ENCODE measurements at places on chromosomes 4 and X.

DNA sequence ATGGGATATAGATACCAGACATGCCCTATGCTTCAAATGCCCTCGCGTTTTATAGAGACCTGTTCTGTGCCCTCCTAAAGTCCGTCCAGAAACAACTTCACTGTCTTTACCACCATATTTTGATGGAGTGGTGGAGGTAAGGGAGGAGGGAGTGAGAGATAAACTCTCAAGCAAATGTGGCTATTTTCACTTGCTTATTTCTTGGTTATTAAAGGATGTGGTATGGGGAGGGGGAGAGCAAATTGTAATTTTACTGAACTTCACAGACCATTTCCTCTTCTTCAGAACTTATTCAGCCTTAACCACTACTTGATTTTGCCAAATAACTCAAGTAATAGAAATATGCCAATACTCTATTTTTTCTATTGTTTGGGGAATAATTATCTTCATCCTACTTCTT is 31.5 kb downstream of the GPR174 start:
- no peak for DNase-seq

GRCh38 chr4:101969965-101970364 is 179.4 kb downstream of the BANK1 start:
- no peak for DNase-seq

DNA sequence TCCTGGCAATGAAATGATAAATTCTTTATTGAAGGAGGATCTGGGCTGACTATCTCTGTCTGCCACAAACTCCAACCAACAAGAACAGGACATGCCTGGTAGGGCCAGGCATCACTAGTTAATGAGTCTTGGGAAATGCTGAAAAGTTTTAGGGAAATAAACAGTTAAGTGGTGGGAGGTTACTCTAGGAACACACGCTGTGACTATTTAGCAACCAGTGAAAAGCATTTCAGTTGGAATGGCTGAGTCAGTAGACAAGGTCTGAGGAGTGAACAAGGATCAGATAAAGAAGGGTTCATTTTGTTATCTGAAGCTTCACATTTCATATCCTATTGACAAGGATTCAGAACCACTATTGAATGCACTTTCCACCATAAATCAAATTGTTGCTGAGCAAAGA is 394.9 kb upstream of the BOD1L1 start:
- no peak for DNase-seq

DNA sequence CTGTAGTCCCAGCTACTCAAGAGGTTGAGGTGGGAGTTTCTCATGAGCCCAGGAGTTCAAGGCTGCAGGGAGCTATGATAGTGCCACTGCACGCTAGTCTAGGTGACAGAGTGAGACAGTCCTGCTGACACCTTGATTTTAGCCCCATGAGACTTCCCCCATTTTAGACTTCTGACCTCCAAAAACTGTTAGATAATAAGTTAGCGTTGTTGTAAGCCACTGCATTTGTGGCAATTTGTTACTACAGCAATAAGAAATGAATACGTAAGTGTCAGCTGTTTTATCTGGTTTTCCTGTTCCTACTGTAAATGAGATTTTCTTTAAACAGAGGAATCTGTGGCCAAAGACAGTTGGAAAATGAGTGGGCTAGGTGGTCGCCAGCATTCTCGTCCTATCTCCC is 83.9 kb downstream of the ARHGAP10 start:
- no peak for DNase-seq

- no peak for DNase-seq
Measured at GRCh38 chrX:133880032-133880443, 105.4 kb downstream of the GPC3 start.

DNA sequence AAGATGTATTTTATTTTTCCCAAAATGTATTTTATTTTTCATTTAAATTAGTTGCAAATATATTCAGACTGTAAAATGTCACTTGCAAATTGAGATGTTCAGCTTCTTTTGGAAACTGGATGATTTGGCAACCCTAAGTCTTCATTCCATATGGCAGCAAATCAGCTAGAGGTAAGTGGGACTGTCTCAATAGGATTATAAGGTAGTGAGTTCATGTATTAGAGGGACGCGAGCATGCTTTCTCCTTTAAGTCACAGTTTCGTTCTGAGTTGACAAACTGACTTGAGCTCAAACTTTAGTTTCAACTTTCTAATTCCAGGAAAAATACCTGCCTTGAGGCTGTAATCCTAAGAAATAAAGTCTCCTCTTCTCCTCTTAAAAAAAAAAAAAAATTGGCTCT is 44.2 kb upstream of the TMEM131L start:
- no peak for DNase-seq

DNA sequence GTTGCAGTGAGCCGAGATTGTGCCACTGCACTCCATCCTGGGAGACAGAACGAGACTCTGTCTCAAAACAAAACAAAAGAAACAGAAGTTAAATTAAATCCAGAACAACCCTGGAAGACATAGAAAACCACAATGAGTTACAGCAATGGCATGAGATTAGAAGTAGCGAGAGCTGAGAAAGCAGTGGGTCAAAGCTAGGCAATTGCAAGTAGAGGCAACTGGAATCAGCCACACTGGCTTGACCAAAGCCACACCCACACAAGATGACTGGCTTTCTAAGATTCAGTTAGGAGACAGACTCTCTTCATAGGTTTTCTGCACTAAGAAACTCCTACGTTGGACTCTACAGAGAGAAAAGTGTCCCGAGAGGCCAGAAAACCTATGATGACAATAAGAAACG is 443.0 kb downstream of the GPM6A start:
- no peak for DNase-seq

- DNase-seq = no peak
Measured at GRCh38 chr4:94582517-94582916, 130.8 kb downstream of the PDLIM5 start.

DNA sequence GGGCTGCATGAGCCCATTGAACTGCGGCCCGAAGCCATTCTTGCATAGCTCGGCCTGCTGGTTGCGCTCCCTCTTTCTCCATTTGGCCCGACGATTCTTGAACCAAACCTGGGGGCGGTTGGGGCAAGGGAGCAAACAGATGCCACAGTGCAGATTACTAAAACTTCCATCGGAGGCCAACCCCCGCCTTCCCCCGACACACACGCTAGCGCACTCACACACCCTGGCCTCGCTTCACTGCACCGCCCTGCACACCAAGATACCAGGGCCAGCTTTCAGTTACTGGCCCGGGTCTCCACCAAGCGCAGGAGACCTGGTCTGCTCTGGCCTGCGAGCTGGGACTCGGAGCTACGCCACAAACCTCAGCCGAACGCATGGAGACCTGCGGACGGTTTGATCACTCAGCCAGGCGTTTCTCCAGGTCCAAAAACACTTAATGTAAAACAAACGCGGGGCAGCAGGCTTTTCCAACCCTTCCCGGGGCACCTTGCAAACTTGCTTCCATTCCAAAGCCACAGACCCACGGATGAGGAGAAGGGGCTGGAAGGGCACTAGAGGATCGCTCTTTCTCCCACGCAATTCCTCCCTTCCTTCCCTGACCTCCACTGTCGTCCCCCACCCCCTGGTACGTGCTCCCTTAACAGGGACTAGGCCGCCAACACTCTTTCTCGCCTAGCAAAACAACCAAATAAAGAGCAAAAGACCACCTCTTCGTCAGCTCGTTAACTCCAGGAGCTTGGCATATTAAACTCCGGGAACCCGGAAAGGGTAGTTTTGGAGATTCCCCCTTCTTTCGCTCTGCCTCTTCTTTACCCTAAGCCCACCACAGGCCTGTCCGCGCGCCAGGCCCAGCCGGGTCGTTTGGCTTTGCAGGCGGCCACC is 4.1 kb downstream of the PITX2 start:
- no peak for DNase-seq

DNA sequence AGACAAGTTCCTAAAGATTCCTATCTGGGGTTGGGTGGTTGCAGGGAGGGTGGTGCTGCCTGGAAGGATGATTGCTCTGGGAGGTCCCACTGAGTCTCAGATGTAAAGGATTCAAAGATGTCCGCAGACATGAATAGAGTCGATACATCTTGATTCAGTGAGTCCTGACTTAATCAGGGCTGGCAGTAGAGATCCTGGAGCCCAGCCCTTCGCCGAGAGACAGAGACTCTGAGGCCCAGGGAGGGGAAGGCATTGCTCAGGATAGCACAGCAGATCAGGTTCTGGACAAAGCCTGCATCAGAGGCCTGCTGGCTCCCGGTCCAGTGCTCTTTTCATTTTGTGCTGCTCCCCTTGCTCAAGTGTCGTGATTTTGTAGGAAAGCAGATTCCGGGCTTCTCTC is 21.7 kb downstream of the PJA1 start:
- no peak for DNase-seq

- DNase-seq = no peak
Measured at GRCh38 chr4:163414275-163414674, 59.3 kb downstream of the TKTL2 start.

DNA sequence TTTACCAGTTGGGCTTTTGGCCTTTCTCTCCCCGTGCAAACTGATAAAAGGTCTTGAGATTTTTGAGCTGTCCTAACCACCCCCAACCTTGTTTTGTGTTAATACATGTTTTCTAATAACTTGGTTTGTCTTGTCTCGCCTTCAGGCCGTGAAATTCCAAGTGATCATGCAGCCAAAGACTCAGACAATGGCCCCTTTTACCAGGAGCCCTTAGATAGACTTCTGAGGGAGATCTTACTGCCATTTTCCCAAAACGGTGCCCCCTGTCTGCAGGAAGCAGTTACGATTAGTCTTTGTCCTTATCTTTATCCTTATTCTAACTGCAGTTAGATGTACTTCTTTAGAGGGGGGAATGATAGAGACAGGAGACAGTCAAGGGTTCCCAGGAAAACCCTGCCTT is 245.3 kb upstream of the HDX start:
- DNase-seq = no peak

Measured in H54 (cell line).